RPMI8226 (cell line): ENCODE measurements at places on chromosomes 5 and 9.

- no peak for DNase-seq
Observed at GRCh38 chr5:170633235-170634081, 129.6 kb downstream of the KCNIP1 start.

DNA sequence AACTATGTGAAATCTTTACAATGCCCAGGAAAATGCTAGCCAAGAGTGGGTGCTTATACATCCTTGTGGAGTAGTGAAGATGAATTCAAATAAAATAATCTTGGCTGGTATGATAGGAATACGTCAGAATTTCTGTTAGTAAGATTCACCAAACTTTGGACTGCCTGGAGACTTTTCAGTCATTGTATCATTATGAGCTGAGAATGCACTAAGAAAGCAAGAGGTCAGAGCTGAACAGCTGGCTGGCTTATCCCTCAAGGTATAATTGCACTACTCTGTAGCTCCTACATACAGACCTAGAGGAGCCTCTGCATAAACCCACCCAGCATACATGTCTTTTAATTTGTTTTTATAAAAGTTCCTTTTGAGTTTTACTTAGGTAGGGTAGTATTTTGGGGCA, 568.5 kb upstream of the RIOK2 start:
- no peak for DNase-seq

- no peak for DNase-seq
Observed at GRCh38 chr5:11658376-11658775, 245.9 kb downstream of the CTNND2 start.

DNA sequence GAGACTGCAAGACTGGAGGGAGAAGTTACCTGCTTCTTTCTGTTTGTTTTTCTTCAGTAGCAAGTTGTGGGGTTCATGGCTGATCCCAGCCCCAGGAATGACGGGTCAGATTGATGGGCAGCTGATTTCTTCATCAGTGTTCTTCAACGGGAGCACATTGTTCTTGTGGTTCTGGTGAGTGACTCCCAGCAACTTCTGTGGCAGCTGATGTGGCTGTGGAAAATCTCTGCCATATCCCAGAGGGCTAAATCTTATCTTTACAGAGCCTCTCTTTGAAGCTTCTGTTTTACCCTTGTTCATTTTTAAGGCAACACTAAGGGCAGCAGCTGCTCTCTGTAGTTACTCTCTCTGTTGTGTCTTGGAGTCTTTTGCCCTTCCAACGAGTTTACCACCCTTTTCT, 710.3 kb downstream of the PRELID2 start:
- DNase-seq, result no peak

GRCh38 chr5:22780756-22781155, 72.4 kb downstream of the CDH12 start:
- no peak for DNase-seq

- no peak for DNase-seq
Observed at GRCh38 chr5:5014586-5015235, 125.4 kb upstream of the ADAMTS16 start.

GRCh38 chr9:116686693-116687073, 422 bp upstream of the TRIM32 start:
- DNase-seq, result peak; percentile 33

- DNase-seq, result no peak
Observed at GRCh38 chr5:53073348-53073747, 36.2 kb downstream of the MOCS2 start.

GRCh38 chr9:38344566-38345324, 47.8 kb upstream of the ALDH1B1 start:
- DNase-seq, result no peak

- peak; percentile 56 for DNase-seq
Observed at GRCh38 chr5:108481355-108481931, 99.5 kb upstream of the FBXL17 start.

- DNase-seq, result peak; percentile 21
Observed at GRCh38 chr5:179256328-179257175, 88.7 kb downstream of the ADAMTS2 start.

- DNase-seq, result no peak
Observed at GRCh38 chr5:18091758-18092157, 457.5 kb downstream of the TAF11L14 start.

DNA sequence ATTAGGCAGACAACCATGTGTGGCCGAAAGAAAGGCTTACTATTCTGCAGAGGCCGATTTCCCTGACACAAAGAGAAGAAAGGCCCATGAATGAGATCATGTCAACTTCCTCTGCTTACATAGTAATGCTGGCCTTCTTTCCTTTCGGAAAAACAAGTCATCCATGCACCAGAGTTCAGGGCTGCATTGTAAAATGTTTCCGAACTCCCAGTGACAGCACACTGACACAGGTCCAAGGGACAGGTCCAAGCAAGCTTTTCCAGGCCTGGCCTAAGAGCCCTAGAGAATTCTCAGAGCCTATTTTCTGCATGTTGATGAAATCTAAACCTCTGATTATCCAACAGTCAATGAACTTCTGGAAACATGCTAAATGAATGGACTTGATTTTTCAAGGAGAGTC, 140.9 kb downstream of the ZNF608 start:
- DNase-seq, result no peak

DNA sequence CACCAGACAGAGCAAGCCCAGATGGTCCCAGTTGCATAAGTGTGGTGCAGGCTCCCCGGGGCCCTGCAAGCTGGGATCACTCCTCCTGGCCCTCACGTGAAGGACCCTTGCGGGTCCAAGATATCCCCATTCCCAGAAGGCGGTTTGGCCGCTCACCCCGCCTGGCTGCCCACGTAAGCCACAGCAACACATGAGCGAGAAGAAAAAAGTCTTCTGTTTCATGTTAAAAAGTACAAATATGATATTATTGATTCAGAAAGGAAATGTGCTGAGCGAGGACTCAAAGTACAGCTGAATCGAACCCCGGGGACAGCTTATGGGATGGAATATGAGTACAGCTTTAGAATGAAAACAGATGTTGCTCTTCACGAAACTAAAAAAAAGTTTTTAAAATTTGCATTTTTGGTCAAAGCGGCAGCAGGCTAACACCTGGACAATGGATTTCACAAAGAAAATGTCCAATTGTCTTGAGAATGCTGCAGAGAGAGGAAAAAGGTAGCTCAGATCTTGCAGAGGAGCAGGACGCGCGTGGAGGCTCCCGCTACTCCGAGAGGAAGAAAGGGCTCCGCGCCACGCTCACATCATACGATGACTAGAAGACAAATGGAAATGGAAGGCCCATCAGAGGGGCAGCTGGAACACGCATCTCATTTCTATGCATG, 427.6 kb downstream of the IRX1 start:
- DNase-seq, result no peak

- no peak for DNase-seq
Observed at GRCh38 chr5:150512368-150512747, 4.4 kb downstream of the NDST1 start.

GRCh38 chr5:138677782-138678181, 75.4 kb upstream of the CTNNA1 start:
- DNase-seq, result no peak
